ENCODE measurements at places on chromosomes 12 and 14.

GRCh38 chr12:88600272-88600671, 20.0 kb upstream of the KITLG start:
- DNase-seq, result no peak

DNA sequence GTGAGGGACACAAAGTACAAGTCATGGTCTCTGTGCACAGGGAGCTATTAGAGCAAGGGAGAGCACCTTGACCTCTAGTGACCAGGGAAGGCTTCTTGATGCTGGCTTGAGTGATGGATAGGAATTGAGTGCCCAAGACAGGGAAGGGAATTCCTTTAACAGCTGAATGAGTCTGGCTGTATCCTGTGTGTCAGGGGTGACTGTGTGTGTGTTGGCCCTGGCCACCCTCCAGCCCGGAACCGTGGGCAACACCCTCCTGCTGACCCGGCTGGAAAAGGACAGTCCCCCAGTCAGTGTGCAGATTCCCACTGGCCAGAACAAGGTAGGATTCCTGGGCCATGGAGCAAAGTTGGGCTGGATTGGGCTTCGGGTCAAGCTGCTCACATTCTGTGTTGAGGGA, 5.5 kb upstream of the PFDN5 start:
- DNase-seq, result no peak

GRCh38 chr14:100288382-100289185, 17.7 kb downstream of the SLC25A29 start:
- DNase-seq, result no peak

GRCh38 chr12:58773986-58774385, 146.3 kb downstream of the LRIG3 start:
- no peak for DNase-seq

All from activated CD4-positive, alpha-beta T cell treated with anti-CD3 and anti-CD28 coated beads, Interleukin-2, amount 50 U/mL, for 16 hours (primary cell).